ENCODE measurements at places on chromosomes 7 and 10. TPM values are rescaled to one million over a fixed set of nuclear protein-coding genes. Genes with fewer than 3 reads are reported as not detected.

CAMK2B gene
- total RNA-seq = 5.1 TPM

GRCh38 chr10:499991-500390 is 189.5 kb downstream of the DIP2C start:
- peak; percentile 32 for DNase-seq

DNA sequence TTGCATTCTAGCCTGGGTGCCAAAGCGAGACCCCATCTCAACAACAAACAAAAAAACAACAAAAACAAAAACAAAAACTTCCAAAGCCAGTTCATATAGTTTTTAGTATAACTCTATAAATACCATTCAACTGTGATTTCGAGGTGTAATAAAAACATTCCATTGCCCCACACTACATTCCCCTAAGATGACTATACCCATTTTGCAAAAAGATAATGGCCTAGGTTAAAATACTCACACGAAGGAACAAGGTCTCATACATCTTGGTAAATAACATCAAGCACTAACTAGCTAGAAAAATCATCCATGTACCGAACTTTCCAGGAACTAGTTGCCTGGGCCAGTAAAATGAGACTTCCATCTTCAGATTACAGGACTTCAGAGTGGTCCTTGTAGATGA is 55.4 kb downstream of the GLI3 start:
- DNase-seq = no peak

GRCh38 chr7:87797798-87798403 is 78.3 kb downstream of the SLC25A40 start:
- no peak for DNase-seq

DNA sequence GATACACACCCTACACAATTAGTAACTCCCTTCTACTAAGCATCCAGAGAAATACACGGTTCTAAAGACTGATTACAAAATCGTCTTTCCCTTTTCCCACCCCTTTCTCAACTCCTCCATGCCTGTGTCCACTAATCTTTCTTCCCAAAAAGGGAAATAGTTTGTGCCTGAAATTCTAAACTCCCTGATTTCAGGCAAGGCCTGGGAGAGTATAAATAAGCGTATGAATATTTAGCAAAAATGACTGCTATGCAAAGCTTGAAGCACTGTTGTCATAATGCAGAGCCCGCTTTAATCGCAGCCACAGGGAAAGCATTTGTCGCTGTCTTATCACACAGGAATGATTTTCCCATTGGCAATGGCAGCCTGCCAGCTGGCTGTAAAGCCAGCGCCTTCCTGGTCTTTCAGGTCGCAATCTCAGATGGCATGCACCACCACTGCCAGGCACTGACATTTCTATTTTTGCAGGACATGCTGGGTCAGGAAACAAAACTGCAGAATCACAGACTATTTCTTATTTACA is 142.9 kb upstream of the PCGF5 start:
- no peak for DNase-seq

SCIN gene
- 3.1 TPM for total RNA-seq

DNA sequence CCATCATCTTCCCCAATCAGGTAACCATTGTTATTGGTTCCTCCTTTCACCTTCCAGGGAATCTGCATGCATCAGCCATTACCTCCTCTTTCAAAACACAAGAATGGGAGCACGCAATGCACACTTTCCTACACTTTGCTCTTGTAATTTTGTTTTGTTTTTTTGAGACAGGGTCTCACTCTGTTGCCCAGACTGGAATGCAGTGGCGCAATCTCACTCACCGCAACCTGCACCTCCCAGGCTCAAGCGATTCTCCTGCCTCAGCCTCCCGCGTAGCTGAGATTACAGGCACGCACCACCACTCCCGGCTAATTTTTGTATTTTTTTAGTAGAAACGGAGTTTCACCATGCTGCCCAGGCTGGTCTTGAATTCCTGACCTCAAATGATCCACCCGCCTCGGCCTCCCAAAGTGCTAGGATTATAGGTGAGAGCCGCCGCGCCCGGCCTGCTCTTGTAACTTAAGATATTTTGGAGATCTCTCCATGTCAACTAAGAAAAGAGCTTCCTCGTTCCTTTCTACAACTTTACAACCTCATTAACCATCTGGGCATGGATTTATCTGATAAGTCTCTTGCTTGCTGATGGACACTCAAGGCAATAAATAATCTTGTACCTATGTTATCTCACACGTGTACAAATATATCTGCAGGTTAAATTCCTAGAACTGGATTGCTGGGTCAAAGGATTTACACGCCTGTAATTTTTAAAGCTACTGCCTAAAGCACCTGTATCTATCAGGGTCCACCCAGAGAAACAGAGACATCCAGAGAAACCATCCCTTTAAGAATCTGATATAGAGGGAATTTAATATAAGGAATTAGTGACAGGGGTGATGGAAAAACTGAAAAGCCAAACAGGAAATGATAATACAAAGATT is 4.2 kb downstream of the CYTH3 start:
- DNase-seq = no peak

SLC16A12 gene
- total RNA-seq = 0.60 TPM

RELN gene
- total RNA-seq = 1.8 TPM

- DNase-seq = no peak
These were observed 302.2 kb downstream of the CCDC3 start for GRCh38 chr10:12699258-12699700.

PDZD7 gene
- total RNA-seq = 1.2 TPM

DNA sequence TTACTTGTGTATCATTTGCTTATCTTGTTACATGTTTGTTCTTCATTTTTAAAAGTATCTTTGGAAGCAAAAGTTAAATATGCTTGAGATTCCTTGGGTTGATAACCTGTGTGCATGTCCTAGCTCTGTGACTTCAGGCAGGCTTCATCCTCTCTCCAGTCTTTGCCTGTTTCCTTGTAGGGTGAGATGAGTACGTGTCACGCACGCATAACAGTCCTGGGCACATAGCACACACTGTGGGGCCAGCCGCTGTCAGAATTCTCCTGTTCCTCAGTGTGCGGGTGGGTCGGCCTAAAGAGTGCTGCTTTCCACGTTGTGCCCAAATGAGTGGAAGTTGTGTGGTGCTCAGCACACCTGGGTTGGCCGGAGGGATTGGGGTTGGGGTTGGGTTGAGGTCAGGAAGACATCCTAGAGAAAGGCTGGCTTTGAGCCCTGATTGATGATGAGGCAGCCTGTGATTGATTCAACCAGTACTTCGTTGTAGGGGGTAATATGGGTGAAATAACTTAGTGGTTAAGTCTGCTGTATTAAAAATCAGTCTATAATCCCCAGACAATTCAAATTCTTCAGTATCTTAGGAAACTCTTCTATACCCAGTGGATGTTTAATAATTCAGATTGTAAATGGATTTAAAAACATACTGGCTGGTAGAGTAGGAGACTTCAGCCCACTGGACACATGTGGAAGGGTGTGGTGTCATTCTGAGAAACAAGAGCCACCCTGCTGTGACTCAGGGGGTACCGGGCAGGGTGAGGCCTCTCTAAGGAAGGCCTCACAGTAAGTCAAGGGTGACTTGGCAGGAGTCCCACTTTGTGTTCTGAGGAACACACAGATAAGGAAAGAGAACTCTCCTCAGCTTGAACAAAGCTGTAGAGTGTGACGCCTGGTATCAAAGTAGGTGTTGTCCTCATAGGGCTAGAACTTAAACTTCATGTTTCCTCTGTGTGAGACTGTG is 54.8 kb downstream of the DAGLB start:
- DNase-seq = no peak

GRCh38 chr10:101284101-101284743 is 55.0 kb upstream of the LBX1 start:
- no peak for DNase-seq

COL28A1 gene
- 2.2 TPM for total RNA-seq

ZNF479 gene
- total RNA-seq = not detected

DNA sequence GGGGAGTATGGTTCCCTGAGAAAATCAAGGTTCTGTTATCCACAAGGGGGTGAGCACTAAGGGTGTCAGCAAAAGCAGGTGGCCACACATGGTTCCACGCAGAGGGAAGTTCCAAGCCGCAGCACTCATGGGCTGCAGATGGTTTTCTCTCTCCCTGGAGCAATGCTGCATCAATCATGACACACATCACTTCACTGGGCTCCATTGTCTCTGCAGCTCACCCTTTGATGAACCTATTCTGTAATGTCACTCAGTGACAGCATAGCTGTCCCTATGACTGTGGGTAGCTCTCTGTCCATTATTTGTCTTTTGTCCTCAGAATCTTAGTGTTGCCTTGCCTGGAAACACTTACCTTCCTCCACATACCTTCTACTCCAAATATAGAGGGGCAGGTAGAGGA is 34.8 kb downstream of the LRRC18 start:
- DNase-seq = no peak

- no peak for DNase-seq
These were observed 123.8 kb downstream of the KCNMA1 start for GRCh38 chr10:77513781-77514331.

BTBD16 gene
- 4.7 TPM for total RNA-seq

DNA sequence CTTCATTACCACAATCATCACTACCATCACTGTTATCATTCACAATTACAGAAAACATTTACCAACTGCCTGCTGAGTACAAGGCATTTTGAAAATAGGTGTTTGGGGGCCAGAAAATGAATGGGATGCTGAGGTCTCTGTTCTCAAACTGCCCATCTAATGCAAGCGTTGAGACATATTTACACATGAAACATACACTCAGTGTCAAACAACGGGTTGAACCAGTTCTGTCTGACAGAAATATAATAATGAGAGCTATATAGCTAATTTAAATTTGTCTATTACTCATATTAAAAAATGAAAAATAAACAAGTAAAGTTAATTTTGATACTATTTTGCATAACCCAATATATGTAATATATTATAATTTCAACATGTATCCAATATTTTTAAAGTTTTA is 303.1 kb downstream of the KCNMA1 start:
- DNase-seq = no peak

- no peak for DNase-seq
These were observed 138.1 kb upstream of the ITGB1 start for GRCh38 chr10:33095867-33096815.

- DNase-seq = no peak
These were observed 82.4 kb upstream of the SDK1 start for GRCh38 chr7:3218411-3219225.

DNA sequence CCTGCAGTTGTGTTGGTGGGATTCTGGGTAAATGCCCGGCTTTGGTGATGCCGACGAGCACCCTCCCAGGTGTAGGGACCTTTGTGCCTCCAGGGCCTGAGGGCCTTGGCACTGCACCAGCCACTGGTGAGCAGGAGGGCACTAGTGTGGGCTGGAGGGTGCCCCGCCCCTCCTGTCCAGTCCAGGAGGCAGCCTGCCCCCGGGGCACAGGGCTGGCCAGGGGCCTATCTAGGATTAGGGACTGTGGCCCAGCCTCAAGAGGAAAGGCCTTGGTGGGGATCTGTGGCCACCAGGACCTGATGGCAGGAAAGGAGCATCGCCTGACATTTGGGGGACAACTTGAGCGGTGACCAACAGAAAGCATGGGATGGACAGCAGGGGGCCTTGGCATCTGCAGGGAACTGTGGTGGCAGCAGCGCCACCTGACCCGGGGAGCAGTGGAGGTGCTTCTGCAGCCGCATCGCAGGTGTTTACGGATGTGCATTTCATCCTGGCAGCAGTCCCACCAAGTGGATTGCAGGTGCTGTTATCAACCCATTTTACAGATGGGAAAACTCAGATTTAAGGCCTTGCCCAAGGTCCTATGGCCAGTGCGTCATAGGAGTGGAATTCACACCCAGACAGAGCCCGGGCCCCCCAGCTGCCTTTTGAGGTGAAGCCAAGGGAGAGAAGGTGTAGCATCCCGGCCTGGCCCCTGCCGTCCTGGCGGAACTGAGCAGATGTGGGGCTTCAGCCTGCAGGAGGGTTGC is 11.1 kb downstream of the ZNF316 start:
- no peak for DNase-seq

CALHM1 gene
- not detected for total RNA-seq

DNA sequence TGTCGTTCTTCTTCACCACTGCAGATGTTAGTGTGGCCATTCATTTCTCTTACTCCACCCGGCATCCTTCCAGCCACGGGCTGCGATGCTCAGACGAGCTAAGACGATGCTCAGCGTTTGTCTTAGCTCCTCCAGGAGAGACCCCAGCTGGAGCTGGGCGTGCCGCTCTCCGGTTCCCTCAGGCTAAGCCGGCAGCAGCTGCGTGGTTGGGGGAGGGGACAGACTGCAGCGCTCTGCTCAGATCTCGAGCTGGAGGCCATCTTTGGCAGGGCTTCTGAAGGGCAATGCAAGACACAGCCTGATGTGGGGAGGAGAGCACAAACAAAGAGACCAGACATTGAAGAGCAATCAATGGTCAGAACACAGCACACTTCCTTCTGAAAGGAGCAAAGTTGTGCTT is 4.8 kb downstream of the INA start:
- DNase-seq = no peak

DNA sequence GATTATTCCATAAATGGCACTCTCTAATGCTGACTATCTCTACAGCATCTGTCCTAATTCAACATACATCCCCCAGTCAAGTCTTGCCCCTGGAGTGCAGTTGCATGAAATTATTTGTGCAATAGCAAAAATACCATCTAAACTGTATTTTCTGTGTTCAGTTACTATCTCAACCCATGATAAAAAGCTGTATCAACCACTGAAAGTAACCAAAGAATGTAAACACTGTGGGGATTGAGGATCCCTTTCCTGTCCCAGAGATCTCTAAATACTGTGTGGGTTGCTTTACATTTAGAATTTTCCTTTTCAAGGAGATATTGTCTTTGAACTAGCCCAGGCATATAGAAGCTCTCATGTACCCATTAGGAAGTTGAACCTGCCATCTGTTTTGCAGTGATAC is 23.9 kb upstream of the DGKI start:
- DNase-seq = no peak

SEPTIN7 gene
- 126 TPM for total RNA-seq

GRCh38 chr10:6455592-6455991 is 124.5 kb downstream of the PRKCQ start:
- no peak for DNase-seq

DNA sequence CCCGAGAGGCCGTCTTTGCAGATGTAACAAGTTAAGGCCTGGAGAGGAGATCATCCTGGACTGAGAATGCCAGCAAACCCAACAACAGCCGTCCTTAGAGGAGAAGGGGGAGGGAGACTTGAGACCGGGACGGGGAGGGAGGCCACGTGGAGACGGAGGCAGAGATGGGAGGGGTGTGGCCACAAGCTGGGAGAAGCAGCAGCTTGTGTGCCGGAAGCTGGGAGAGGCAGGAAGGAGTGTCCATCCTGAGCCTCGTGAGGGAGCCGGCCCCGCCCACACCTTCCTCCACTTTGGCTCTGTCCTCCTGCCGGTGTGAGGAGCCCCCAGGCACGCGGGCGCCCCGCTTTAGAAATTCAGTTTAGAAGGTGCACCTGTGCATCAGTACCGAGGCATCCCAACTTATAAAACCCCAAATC is 95.7 kb downstream of the DNAJB6 start:
- no peak for DNase-seq

GRCh38 chr10:43225787-43226153 is 41.1 kb downstream of the RASGEF1A start:
- DNase-seq = peak; percentile 59

NME8 gene
- total RNA-seq = 7.3 TPM

Data from suprapubic skin (tissue), 4 donors.